HEK293T (cell line): ENCODE measurements at places on chromosomes 6 and 20.
A peak's percentile ranks its signal among the peaks of the same experiment; 100 is the strongest.

- no peak for DNase-seq
These were observed 262.0 kb downstream of the CDC5L start for GRCh38 chr6:44649365-44650025.

DNA sequence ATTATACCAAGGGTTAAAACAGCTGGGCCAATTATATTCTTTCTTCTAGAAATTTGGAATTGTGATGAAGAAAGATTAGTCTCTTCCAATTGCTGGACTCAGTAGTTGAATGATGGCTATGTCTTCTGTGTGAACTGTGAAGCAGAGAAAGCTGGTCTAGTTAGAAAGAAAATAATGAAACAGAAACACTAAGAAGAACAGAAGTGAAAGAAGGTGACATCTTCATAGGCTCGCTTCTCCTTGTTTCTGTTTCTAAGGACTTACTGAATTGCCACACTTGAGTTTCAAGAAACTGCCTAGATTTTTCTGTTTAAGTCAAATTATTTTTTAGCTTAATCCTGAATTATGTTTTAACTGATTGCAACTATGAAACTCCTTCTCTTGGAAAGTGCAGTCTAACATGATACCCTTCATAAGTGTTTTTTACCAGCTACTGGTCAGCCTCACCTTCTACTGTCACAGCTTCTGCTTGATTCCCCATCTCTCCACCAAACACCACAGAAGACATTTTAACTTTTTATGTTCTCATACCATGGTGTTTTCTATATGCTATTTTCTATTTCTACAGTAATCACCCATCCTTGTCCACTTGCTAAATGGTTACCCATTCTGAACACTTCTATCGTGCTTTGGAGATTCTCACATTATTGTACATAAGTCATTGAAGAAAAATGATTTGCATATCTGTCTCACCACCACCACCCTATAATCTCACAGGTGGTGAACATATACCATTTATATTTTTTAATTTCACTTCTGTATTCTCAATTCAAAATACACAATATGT is 268.8 kb downstream of the GRIK2 start:
- DNase-seq = no peak

- DNase-seq = no peak
These were observed 338.1 kb downstream of the SYNE1 start for GRCh38 chr6:152298848-152299735.

GRCh38 chr20:47557218-47557617 is 55.5 kb downstream of the NCOA3 start:
- DNase-seq = no peak

DNA sequence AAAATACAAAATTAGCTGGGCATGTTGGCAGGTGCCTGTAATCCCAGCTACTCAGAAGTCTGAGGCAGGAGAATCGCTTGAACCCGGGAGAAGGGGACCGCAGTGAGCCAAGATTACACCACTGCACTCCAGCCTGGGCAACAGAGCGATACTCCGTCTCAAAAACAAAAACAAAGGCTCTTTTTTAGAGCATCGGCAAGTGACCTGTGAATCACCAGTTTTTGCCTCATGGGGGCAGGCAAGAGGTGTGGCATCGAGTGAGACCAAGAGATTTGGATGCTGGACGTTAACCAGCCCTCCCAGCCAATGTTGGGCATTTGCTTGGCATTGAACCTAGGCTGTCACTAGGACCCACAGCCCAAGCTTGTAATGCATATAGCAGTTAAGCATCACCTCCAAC is 14.6 kb upstream of the CDK5RAP1 start:
- peak; percentile 46 for DNase-seq

DNA sequence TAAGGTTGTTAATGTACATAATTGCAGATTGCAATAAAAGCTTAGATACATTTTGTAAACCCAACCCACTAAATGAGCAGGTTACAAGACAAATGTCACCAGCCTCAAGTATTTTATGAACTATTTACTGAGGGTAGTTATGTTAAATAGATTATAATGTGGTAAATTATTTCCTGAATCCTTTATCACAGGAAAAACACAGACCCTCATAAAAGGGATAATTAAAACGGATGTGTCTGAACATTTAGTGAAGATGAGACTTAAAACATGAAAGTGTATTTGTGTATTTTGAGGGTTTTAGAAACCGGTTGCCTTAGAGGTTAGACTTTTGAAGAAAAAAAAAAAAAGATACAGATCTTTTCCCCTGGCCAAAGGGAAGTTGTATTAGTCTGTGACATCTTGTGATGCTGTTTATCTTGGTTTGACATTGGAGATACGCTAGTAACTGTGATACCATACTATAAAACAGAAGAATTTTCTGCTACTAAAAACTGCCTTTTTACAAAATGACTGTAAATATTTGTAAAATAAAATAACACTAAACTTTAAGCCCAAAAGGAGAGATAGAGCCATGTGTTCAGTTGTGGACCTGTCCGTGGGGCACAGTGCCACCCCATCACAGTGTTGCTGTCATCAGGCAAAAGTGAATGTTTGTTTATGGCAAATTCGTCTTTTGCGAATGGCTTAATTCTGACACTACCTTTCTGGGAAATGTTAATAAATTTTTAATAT is 9.7 kb downstream of the DYNLT1 start:
- DNase-seq = no peak
